ENCODE measurements at places on chromosomes 5 and 9. TPM values are rescaled to one million over a fixed set of nuclear protein-coding genes. Genes with fewer than 3 reads are reported as not detected.

DNA sequence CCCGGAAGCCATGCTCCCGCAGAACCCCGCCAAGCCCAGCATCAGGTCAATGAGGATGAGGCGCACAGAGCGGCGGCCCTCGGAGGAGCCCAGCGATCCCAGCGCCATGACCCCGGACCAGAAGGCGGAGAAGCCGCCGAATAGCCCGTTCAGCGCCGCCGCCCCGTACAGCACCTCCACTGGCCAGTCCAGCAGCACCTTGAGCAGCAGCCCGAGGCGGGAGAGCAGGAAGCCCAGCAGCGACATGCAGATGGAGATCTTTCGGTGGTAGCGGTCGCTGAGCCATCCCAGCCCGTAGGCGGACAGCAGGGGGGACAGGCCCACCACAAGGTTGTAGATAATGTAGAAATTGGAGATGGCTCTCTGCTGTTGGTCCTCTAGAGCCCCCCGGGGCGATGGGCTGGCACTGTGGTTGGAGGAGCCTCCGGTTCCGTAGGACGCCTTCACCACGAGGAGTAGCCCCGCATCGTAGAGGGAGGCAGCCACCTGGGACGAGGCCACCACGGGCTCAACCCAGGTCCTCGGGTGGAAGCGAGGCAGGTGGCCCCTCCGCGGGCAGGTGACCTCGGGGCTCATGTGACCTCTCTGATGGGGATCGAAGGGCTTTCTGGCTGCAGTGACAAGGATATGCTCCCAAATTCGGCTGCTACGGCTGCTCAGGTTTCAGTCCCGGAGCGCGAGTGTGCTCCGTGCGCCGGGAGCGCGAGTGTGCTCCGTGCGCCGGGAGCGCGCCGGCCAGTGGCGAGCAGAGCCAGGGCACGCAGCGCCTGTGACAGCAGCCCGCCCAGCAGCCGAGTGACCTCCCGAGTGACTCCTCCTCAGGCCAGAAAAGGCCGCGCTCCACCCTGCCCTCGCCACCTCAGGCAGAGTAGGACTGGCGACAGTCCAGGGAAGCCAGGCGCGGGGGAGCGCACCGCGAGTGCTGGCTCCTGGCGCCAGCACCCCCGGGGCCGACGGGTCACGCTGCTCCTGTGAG, at the start of gene SLC46A2:
Gene SLC46A2, minus strand, starts transcription at position 771 of the 976 bp plus-strand sequence. Its CDS starts 195 bp downstream, at position 576.
- H3K27me3 ChIP-seq = peaks cover 37% of the 10 kb centered on the region
- H3K27ac ChIP-seq = no peak within 1 kb of the TSS
- H3K4me1 ChIP-seq = no peaks in the 10 kb centered on the region
- H3K4me3 ChIP-seq = peak within 1 kb of the TSS; percentile 69
- no peaks in the 10 kb centered on the region for H3K36me3 ChIP-seq
- peak; percentile 64 for DNase-seq

DNA sequence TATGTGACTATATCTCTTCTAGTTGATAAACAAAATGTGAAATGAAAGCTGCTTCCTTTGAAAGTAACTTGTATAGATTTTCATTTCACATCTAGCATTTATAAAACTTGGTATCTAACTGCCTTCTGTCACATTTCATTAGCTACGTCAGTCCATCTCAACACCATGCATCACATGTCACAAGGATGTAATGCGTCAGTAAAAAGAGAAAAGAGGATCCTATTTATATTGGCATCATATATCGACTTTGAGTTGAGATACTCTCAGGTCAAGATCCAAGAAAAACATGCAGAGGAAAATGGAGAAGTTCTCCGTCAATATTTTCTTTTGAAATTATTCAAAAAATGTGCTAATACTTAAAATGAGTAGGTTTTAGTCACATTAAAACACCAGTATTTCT, 1211.2 kb downstream of the EFNA5 start:
- H3K4me1 ChIP-seq = no peaks in the 10 kb centered on the region
- H3K4me3 ChIP-seq = no peak overlapping the region
- H3K36me3 ChIP-seq = no peaks in the 10 kb centered on the region
- no peak overlapping the region for H3K27ac ChIP-seq
- DNase-seq = no peak

GRCh38 chr9:17380126-17380861, 198.6 kb upstream of the SH3GL2 start:
- no peak overlapping the region for H3K27ac ChIP-seq
- no peak for DNase-seq
- H3K27me3 ChIP-seq = no peaks in the 10 kb centered on the region
- H3K4me1 ChIP-seq = no peaks in the 10 kb centered on the region
- H3K4me3 ChIP-seq = no peak overlapping the region

GRCh38 chr9:8823131-8823895, 1023.7 kb upstream of the DMAC1 start:
- H3K27me3 ChIP-seq = no peaks in the 10 kb centered on the region
- peaks cover 24% of the 10 kb centered on the region for H3K4me1 ChIP-seq
- no peak for DNase-seq
- H3K36me3 ChIP-seq = no peaks in the 10 kb centered on the region
- H3K4me3 ChIP-seq = no peak overlapping the region
- 0 out of 2 replicates have a peak overlapping the region, but pooled peaks have one; percentile 6 for H3K27ac ChIP-seq

GRCh38 chr5:38585816-38586215, 29.4 kb upstream of the LIFR start:
- no peak for DNase-seq
- no peaks in the 10 kb centered on the region for H3K36me3 ChIP-seq
- 0 out of 2 replicates have a peak, but pooled peaks cover 4% of the 10 kb centered on the region for H3K4me1 ChIP-seq
- no peaks in the 10 kb centered on the region for H3K27me3 ChIP-seq

DNA sequence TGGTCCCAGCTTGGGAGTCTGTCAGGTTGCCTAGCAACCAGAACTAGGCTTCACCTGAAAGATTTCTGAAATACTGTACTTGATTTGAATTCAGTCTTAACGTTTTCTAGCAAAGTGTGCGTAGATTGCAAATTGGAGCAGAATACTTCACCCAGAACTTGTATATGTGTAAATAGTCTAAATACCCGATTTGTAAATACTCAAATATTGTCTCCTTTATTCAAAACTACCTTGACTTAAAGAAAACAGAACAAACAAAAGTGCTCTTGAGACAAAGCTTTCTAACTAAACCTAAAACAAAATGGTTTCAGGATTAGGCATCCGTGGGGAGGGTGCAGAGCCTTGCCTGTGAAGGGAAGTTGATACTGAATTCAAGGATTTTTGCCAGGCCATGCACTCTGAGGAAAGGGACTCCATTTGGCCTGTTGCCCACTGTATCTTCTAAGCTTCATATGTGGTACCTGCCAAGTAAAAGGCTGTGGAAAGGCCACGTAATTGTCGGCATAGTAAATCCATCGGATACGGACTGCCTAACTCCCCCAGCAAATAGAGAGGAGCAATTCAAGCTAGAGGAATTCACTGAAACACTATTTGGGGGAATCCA, 744 bp upstream of the HMGCS1 start:
- peaks cover 32% of the 10 kb centered on the region for H3K4me1 ChIP-seq
- H3K27ac ChIP-seq = peak overlapping the region; percentile 72
- 0 out of 2 replicates have a peak overlapping the region, but pooled peaks have one; percentile 15 for H3K4me3 ChIP-seq
- no peaks in the 10 kb centered on the region for H3K36me3 ChIP-seq

TRIM36 gene
- 10.1 TPM for total RNA-seq

PCSK1 gene
- 2.7 TPM for total RNA-seq

ACSL6 gene
- 3.6 TPM for total RNA-seq

DNA sequence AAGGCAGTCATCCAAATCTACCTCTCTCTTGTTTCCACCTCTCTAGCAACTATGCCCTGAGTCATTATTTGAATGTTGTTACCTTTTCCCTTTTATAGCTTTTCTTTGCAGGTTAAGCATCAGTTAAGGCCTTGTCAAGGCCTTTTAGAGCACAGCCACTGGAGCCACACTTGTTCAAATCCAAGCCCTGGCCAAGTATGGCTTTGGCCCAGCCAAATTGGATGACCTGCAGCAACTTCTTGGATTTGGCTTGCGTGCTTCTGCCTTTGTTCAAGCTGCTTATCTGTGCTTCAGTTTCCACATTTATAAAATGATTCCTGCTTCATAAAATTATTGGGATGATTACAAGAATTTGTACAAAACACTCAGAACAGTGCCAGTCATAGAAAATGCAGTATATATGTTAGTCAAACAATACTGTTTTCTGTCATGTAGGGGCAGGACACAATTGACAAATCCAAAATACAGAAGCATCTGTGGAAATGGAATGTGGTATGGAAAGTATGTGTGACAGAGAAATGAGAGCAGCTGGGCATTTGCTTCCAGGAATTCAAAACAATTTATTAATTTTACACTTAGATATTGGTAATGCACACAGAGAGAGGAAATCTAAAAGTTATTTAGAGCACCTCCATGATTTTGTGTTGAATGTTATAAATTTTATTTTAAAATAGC, 17.9 kb upstream of the RLN1 start:
- no peak overlapping the region for H3K4me3 ChIP-seq
- no peaks in the 10 kb centered on the region for H3K36me3 ChIP-seq
- no peaks in the 10 kb centered on the region for H3K27me3 ChIP-seq
- no peak overlapping the region for H3K27ac ChIP-seq
- DNase-seq = no peak
- H3K4me1 ChIP-seq = no peaks in the 10 kb centered on the region

CCDC152 gene
- 13.9 TPM for total RNA-seq

DNA sequence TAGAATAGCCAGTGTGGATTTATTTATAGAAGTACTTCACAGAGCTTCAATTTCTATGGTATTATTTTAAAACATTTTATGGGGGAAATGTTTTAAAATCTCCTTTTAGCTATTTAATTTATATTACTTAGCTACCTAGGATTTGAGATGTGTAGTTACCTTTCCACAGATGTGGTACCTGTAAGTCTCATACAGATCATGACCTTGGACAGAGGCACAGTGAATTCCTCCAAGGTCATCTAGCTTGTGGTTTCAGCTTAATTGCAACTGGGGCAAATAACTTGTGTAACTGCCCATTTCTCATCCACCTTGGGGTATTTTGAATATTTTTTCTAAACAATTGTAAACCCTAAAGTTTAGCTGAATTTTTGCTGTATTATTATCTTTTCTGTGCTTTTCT, 89.2 kb downstream of the DMRTA1 start:
- H3K27me3 ChIP-seq = no peaks in the 10 kb centered on the region
- no peaks in the 10 kb centered on the region for H3K36me3 ChIP-seq
- H3K4me3 ChIP-seq = no peak overlapping the region
- no peak overlapping the region for H3K27ac ChIP-seq
- no peak for DNase-seq

DNA sequence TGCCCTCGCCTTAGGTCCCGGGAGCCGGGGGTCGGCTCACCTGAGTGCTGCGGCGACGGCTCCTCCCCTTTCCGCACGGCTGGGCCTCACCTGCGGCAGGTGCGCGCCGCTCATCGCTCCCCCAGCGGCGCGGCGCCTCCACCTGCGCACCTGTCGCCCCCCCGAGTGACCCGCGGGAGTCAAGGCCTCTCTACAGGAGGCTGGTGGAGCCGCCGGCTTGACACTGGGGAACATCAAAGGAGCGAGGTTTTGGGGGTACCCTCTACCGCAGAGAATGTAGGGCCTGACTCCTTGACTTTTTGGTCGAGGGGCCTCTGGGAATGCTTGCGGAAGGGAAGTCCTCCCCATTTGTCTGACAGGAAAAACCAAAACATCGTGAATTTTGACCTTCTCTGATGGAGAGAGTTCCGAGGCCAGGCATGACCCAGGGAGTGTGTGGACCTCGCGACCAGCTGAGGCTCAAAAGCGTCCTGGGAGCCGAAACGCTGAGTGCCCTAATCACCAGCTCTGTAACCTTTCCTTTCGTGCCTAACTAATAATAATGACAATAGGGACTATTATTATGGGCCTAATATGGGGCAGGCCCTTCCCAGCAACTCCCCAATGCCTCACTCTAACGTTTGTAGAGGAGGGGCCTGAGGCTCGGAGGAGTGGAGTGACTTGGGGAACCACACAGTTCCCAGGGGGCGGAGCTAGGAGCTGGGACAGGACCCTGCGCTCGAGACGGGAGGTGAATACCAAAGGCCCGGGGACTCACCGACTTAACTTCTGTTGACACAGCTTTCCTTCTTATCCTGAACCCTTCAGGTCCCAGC, 714 bp upstream of the IER5L start:
- DNase-seq = peak; percentile 100
- H3K27me3 ChIP-seq = peaks cover 93% of the 10 kb centered on the region
- H3K36me3 ChIP-seq = no peaks in the 10 kb centered on the region
- H3K4me1 ChIP-seq = peaks cover 6% of the 10 kb centered on the region
- no peak overlapping the region for H3K27ac ChIP-seq

DNA sequence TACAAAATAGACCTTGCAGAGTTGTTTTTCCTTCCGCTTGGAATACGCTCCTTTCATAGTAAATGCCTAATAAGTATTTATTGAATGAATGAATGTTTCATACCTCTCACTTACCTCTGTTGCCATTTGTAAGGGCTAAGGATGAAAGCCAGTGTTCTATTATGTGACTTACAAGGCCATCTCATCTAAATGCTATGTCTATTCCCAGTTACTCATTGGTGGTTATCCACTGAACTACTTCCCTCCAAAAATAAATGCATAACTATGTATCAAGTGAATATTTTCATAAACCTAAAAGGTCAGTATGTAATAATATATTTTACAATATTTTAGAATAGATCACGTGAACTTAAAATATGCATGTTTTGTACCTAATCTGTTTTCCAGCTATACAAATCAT, 670.5 kb upstream of the RGMB start:
- no peaks in the 10 kb centered on the region for H3K4me1 ChIP-seq
- no peaks in the 10 kb centered on the region for H3K27me3 ChIP-seq
- no peak for DNase-seq
- no peak overlapping the region for H3K4me3 ChIP-seq
- H3K27ac ChIP-seq = no peak overlapping the region

- no peaks in the 10 kb centered on the region for H3K36me3 ChIP-seq
- no peaks in the 10 kb centered on the region for H3K27me3 ChIP-seq
- H3K4me3 ChIP-seq = no peak overlapping the region
- DNase-seq = no peak
- no peaks in the 10 kb centered on the region for H3K4me1 ChIP-seq
These were observed 537.8 kb upstream of the DAP start for GRCh38 chr5:11298877-11299276.
